ENCODE measurements at places on chromosomes 11 and 22.

- no peak for DNase-seq
Measured at GRCh38 chr22:31615491-31615860, 46.5 kb downstream of the PISD start.

GRCh38 chr22:42883970-42884369 is 26.9 kb upstream of the ARFGAP3 start:
- no peak for DNase-seq

GRCh38 chr11:45676522-45677095 is 11.2 kb upstream of the CHST1 start:
- DNase-seq = no peak

- DNase-seq = no peak
Measured at GRCh38 chr11:122746050-122746478, 90.5 kb downstream of the UBASH3B start.

DNA sequence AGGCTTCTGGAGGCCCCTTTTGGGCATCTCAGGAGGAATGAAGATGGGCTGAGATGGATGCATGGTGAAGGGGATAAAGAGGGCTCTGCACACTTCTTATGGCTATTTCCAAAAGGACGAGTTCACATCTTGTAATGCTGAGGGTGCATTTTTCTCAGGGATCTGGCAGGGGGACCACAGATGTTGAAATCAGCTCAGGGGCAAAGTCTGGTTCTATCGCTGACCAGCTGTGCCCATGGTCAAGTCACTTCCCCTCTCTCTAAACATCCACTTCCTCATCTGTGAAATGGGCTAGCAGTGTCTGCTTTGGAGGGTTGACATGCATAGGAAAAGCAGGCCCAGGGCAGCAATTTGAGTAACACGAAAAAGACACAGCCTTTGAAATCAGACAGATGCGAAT is 26.5 kb downstream of the LHFPL7 start:
- no peak for DNase-seq

DNA sequence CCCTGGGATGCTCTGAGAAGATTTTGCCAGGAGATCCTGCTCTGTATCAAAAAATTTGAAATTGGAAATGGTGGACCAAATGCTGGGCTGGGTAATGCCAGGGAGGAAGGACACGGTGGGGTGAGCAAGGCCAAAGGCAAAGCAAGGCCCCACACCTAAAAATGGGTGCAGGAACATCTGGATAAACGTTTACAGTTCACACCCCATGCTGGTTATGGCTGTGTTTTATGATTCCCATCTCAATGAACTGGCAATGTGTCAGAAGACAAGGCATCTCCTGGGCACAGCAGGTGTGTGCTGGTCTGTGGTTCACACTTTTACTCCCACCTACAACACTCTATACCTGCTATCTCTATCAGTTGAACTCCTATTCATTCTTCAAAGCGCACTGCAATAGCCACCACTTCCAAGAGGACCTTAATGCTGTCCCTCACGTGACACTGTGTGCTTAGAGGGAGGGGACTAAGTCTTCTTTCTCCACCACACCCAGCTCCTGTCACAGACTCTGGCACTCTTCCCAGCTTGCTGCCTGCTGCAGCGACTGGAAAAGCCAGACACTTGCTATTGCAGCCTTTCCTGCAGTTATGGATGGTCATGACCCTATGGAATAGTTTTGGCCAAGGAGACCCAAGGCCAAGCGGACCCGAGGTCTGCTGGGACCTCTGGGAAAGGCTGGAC is 277.5 kb downstream of the CTTN start:
- no peak for DNase-seq

- no peak for DNase-seq
Measured at GRCh38 chr11:31422703-31423102, 53.0 kb downstream of the DNAJC24 start.

DNA sequence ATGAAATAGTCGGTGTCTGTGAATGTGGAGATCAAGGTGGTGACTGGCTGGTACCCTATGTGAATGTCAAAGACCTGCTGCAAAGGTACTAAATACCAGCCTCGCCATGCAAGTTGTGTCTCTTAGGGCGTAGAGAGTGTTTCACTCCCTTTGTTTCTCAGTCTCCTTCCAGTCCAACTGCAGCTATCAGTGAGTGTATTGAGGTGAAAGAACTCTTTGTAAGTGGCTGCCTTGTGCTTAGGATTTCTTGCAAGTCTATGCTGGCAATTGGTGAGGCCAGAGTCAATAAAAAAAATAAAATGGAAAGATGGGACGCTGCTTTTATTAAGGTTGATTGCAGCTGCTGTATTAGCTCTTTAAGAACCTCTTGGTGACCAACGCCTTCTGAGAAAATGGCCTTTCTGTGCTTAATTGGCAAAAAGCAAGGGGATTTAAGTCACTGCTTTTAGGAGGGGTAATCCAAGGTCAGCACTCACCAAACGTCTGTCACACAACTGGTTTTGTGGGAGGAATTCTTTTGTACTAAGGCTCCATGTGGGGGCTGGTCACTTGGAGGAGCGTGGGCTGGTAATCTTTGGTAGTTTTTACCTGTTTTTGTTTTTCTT is 95.1 kb downstream of the PARVA start:
- DNase-seq = no peak

All from Panc1 (cell line).